ENCODE measurements at places on chromosomes 4 and X.

DNA sequence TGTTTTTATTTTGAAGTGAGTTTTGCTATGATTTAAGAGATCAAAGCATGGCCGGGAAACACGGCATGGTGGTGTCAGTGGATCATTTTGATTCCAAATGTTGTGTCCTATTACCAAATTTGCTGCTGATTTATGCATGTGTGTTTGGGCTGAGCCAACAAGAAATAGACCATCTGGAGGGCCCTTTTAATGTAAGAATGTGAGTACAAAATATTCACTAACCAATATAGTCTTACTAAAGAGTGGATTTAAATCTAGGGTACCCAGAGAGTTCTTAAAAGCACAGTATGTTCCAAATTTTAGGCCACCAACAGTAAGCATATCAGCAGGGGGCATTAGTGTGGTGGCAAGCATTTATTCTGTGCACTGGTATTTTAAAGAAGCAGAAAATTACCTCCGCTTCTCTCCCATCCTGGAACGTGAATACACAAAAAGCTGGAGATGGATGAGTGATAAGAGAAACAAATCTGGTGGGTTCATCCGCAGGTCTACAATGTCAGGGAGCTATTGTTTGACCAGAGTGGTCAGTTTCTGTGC lies 444.4 kb upstream of the IGFBP7 start:
- DNase-seq: no peak

DNA sequence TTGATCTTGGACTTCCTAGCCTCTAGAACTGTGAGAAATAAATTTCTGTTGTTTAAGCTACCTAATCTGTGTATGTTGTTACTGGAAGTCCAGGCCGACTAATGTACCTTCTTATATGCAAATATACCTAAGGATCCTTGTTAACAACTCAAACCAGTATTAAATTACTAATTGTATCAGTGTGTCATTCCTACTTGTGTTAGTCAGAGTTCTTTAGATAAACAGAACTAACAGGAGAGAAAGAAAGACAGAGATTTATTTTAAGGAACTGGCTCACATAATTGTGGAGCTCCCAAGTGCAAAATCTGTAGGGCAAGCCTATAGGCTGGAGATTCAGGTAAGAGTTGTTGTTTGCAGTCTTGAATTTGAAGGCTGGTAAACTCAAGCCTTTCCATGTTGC lies 120.0 kb downstream of the ADGRL3 start:
- no peak for DNase-seq

- no peak for DNase-seq
Observed at GRCh38 chr4:109977854-109978501, 65.3 kb downstream of the EGF start.

DNA sequence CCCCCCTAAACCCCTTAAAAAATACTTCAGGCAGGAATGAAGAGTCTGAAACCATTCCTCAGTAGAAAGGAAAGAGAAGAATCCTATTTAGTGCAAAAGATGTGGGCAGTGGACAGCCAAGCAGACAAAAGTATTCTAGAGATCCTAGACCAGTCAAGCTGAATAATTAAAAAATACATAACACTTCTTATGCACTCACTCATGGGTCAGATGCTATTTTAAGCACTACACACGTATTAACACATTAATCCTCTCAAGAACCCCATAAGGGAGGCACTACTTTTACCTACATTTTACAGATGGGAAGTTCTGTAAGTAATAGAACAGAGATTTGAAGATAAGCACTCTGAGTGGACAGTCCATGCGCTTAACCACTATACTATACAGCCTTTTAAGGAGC lies 5.9 kb downstream of the TAB3 start:
- DNase-seq: no peak

GRCh38 chrX:25527596-25527995 lies 511.8 kb upstream of the ARX start:
- no peak for DNase-seq
